Activated T-helper 17 cell treated with anti-CD3 and anti-CD28 coated beads, Interleukin-2, amount 50 U/mL, for 72 hours (primary cell): ENCODE measurements at places on chromosomes 4 and X. TPM values are rescaled to one million over a fixed set of nuclear protein-coding genes. Genes with fewer than 3 reads are reported as not detected.

GRCh38 chrX:37918703-37919102 lies 71.3 kb upstream of the DYNLT3 start:
- no peak overlapping the region for H3K4me3 ChIP-seq
- no peaks in the 10 kb centered on the region for H3K27me3 ChIP-seq
- H3K36me3 ChIP-seq: no peaks in the 10 kb centered on the region

GRCh38 chr4:108433832-108434231 lies 186.5 kb upstream of the RPL34 start:
- ATAC-seq: peak; percentile 88
- H3K27me3 ChIP-seq: no peaks in the 10 kb centered on the region
- peak overlapping the region; percentile 8 for H3K27ac ChIP-seq
- H3K4me3 ChIP-seq: peak overlapping the region; percentile 58

GRCh38 chr4:133559987-133560386 lies 410.9 kb downstream of the PCDH10 start:
- H3K4me1 ChIP-seq: no peaks in the 10 kb centered on the region
- no peak for ATAC-seq
- no peak overlapping the region for H3K27ac ChIP-seq
- no peaks in the 10 kb centered on the region for H3K36me3 ChIP-seq

Gene NEUROG2
- total RNA-seq: not detected

Gene AKAP14
- total RNA-seq: not detected

Gene CHRDL1
- total RNA-seq: not detected

DNA sequence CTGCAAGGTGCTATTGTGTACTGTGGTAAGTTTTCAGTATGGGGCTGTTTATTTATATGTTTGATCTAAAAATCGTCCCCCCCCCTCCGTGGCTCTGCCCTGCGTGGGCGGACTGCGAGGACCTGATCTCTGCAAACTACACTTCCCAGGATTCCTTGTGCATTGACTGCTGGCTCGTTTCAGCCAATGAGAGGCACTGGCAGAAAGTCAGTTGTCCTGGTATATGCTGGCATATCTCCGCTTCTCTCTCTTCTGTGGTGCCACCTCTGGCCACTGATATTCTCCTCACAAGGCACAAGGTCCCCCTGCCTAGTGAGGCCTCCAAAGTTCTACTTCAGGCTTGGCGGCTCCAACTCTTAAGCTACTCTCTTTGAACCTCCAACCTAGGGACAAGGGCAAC lies 168.8 kb upstream of the ZFP42 start:
- H3K4me1 ChIP-seq: no peaks in the 10 kb centered on the region
- no peak overlapping the region for H3K27ac ChIP-seq
- H3K4me3 ChIP-seq: no peak overlapping the region
- H3K27me3 ChIP-seq: no peaks in the 10 kb centered on the region

DNA sequence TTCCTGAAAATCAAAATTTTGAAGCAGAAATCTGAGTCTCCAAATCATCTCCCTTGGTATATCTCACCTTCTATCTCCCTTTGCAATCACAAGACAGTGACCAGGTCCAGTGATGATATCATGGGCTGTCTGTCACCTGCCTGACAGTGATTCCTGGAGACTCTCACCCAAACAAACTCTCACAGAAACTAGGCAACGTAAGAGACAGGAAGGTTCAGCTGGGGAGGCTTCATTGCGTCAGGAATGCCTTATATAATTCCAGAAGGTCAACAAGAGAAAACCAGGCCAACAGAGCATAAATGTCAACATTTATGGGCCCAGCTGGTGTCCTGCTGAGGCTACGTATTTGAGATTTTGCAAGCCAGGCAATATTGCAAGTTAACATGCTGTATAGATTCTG lies 412.7 kb downstream of the KCNIP4 start:
- no peak overlapping the region for H3K27ac ChIP-seq
- H3K4me1 ChIP-seq: no peaks in the 10 kb centered on the region
- H3K27me3 ChIP-seq: peaks cover 7% of the 10 kb centered on the region
- no peak for ATAC-seq
- H3K4me3 ChIP-seq: no peak overlapping the region
- H3K36me3 ChIP-seq: no peaks in the 10 kb centered on the region

DNA sequence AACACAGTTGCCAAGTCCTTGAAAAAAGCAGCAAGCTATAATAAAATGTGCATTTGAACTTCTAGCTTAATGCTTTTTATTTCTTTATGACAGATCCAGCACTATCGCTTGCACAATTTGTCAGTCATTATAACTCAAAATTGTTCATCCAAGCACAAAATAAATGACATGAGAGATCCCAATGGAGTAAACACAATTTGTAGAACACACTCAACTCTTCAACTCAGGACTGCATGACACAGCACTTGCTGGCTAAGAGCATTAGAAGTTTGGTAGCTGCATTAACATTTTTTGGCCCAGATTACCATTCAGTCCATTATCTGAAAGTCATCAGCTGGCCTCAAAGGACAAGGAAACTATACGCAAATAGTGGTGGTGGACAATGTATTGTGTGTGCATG lies 530.1 kb downstream of the INPP4B start:
- peak overlapping the region; percentile 10 for H3K27ac ChIP-seq
- H3K36me3 ChIP-seq: peaks cover 90% of the 10 kb centered on the region
- ATAC-seq: no peak
- H3K4me3 ChIP-seq: no peak overlapping the region
- H3K27me3 ChIP-seq: no peaks in the 10 kb centered on the region

Gene DMRTC1B
- total RNA-seq: not detected

DNA sequence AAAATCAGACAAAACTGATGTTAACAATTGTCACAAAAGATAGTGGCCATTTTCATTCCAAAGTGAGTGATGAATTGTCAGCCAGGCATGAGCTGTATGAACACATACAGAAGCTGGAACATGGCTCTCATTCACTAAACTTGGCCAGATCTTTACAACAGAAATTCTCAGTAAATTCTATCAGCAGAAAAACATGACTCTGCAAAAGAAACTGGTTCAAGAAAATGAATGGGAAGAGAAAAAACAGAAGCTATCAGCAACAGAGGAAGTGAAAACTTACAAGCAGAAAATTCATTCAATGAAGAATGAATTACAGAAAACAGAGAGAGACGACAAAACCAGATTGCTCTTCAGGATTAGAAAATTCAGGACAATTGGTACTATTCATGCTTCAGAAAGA lies 249.6 kb downstream of the COL25A1 start:
- H3K27ac ChIP-seq: no peak overlapping the region
- H3K4me3 ChIP-seq: no peak overlapping the region

Gene DSPP
- not detected for total RNA-seq

Gene PNMA5
- total RNA-seq: 0.17 TPM

Gene PAGE1
- total RNA-seq: not detected

Gene SRPX2
- not detected for total RNA-seq

DNA sequence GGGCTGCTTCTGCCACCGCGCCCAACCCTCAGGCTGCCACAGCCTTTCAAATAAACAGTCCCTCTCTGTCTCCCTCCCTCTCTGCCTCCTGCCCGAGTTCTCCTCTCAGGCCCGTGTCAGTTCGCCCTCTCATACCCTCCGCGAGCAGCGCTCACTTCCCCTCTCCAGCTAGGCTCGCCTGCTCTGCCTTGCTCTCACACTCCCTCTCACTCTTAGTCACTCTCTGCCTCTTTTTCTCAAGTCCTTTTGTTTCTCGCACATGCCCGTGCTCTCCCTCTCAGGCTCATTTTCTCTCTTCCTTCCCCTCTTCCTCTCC lies 3.2 kb downstream of the EFNB1 start:
- no peak overlapping the region for H3K27ac ChIP-seq
- H3K36me3 ChIP-seq: no peaks in the 10 kb centered on the region
- H3K4me3 ChIP-seq: peak overlapping the region; percentile 90
- H3K27me3 ChIP-seq: no peaks in the 10 kb centered on the region
- peaks cover 13% of the 10 kb centered on the region for H3K4me1 ChIP-seq
- ATAC-seq: peak; percentile 26
